ENCODE measurements at places on chromosomes 2 and 18. TPM values are rescaled to one million over a fixed set of nuclear protein-coding genes. Genes with fewer than 3 reads are reported as not detected.

Gene G6PC2
- not detected for total RNA-seq

Gene EPC2
- total RNA-seq, result 39.2 TPM

Gene TBR1
- not detected for total RNA-seq

Gene HOXD10
- total RNA-seq, result not detected

Gene LYG1
- 2.5 TPM for total RNA-seq

Gene SLC14A1
- total RNA-seq, result 3.1 TPM

Gene MC4R
- total RNA-seq, result not detected

Gene IL36A
- total RNA-seq, result not detected

Gene TAF1B
- total RNA-seq, result 18.8 TPM

Gene MAP3K2
- total RNA-seq, result 69.0 TPM

Gene TNFAIP6
- not detected for total RNA-seq

Gene NEURL3
- 0.17 TPM for total RNA-seq

Gene VSNL1
- total RNA-seq, result not detected

Gene ALK
- total RNA-seq, result not detected

Gene MDH1B
- total RNA-seq, result 0.34 TPM
